ENCODE measurements at places on chromosomes 4 and X. TPM values are rescaled to one million over a fixed set of nuclear protein-coding genes. Genes with fewer than 3 reads are reported as not detected.

- no peaks in the 10 kb centered on the region for H3K36me3 ChIP-seq
- no peaks in the 10 kb centered on the region for H3K27me3 ChIP-seq
- DNase-seq: no peak
- H3K27ac ChIP-seq: no peak overlapping the region
- H3K4me1 ChIP-seq: no peaks in the 10 kb centered on the region
Measured at GRCh38 chr4:120857312-120857711, 65.2 kb downstream of the PRDM5 start.

- peaks cover 14% of the 10 kb centered on the region for H3K4me1 ChIP-seq
- peak; percentile 24 for DNase-seq
- no peaks in the 10 kb centered on the region for H3K36me3 ChIP-seq
- H3K27me3 ChIP-seq: no peaks in the 10 kb centered on the region
- no peak overlapping the region for H3K4me3 ChIP-seq
- H3K27ac ChIP-seq: no peak overlapping the region
Measured at GRCh38 chrX:138946926-138947325, 235.4 kb upstream of the FGF13 start.

GRCh38 chr4:1451752-1452122, 45.5 kb upstream of the NKX1-1 start:
- H3K4me3 ChIP-seq: no peak overlapping the region
- peaks cover 3% of the 10 kb centered on the region for H3K27me3 ChIP-seq
- no peak overlapping the region for H3K27ac ChIP-seq
- no peaks in the 10 kb centered on the region for H3K36me3 ChIP-seq
- no peaks in the 10 kb centered on the region for H3K4me1 ChIP-seq
- DNase-seq: no peak

- no peak for DNase-seq
- H3K4me3 ChIP-seq: no peak overlapping the region
- H3K36me3 ChIP-seq: no peaks in the 10 kb centered on the region
- peaks cover 5% of the 10 kb centered on the region for H3K27me3 ChIP-seq
Measured at GRCh38 chr4:107065201-107065600, 29.1 kb upstream of the DKK2 start.

DCAF8L2 gene
- not detected for total RNA-seq

MAGEB10 gene
- total RNA-seq: not detected

Data from PC-3 (cell line).